Vagina (tissue), 2 donors: ENCODE measurements at places on chromosomes 4 and X. TPM values are rescaled to one million over a fixed set of nuclear protein-coding genes. Genes with fewer than 3 reads are reported as not detected.

DCX gene
- total RNA-seq = not detected

DNA sequence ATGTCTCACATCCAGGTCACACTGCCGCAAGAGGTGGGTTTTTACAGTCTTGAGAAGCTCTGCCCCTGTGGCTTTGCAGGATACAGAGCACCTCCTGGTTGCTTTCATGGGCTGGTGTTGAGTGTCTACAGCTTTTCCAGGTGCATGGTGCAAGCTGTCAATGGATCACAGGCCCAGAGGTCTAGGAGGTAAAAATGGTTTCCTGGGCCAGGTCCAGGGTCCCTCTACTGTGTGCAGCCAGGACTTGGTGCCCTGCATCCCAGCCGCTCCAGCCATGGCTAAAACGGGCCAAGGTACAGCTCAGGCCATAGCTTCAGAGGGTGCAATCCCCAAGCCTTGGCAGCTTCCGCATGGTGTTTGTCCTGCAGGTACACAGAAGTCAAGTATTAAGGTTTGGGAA, 434.1 kb upstream of the GALNT7 start:
- no peak for DNase-seq

DNA sequence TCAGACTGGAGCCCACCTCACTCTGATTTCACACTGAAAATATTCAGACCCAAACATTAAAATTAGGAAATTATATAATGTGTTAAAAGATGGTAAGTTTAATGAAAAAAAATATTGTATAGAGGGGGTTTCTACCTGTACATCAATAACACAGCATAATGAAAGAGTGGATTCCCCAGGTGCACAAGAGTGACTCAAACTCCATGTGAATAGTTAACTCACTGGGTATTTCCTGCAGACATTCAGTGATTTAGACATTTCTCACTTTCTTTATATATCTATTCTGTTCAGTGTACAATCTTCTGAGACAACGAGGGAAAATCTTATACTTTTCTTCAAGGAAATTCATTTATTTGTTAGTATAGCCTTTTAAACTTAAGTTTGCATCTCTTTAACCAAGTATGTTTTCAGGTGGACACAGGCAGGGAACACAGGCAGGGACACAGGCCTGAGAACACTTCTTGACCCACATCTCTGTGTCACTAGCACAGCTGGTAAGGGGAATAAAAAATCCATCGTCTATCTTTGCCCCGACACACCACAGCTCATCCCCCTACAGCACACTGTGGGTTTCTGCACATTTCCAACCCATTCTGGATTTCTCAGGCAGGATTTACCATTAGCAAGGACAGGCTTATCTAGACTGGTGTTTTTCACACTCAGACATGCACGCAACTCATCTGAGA, 525.5 kb upstream of the BOD1L1 start:
- DNase-seq = no peak

- DNase-seq = no peak
Observed at GRCh38 chr4:39406763-39407583, at the start of gene KLB. Gene KLB (plus strand): TSS chr4:39406930. CDS start chr4:39406950, 20 bp downstream.

- DNase-seq = no peak
Observed at GRCh38 chr4:5970381-5971077, 47.7 kb downstream of the C4orf50 start.

RPA4 gene
- 7.4 TPM for total RNA-seq

DNA sequence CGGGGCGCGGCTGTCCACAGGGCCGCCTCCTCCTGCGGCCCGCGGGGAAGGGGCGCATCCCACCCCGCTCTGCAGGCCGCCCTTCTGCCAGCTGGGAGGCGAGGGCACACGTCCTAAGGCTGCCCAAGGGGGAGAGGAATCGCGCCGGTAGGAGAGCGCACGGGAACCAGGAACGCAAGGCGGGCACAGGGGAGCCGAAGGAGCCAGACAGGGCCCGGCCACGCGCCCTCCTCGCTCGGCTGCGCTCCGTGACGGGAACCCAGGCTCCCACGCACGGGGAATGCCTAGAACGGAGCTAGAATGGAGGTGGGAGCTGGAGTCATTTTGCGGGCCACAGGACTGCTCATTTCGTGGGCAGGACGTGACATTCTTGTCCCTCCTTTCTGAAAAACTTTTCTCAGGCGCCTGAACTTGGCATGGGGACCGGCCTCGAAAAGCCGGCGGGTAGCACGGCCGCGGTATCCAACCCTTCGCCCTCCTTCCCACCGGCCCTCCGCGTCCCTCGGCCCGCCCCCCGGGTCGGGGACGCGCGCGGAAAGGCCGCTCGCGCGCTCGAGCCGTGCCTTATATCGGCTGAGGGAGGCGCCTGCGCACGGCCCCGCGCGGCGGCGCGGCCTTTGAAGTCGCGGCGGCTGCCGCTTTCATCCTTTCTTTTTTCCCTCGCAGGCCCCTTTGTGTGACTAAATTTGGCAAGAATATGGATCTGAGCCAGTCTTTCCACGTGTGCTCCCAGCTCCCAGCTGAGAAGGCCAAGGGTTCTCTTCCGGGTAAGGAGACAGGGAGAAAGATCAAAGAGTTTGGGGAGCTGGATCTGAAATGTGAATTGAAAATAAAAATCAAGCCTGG, 4.2 kb upstream of the LEF1 start:
- no peak for DNase-seq

DNA sequence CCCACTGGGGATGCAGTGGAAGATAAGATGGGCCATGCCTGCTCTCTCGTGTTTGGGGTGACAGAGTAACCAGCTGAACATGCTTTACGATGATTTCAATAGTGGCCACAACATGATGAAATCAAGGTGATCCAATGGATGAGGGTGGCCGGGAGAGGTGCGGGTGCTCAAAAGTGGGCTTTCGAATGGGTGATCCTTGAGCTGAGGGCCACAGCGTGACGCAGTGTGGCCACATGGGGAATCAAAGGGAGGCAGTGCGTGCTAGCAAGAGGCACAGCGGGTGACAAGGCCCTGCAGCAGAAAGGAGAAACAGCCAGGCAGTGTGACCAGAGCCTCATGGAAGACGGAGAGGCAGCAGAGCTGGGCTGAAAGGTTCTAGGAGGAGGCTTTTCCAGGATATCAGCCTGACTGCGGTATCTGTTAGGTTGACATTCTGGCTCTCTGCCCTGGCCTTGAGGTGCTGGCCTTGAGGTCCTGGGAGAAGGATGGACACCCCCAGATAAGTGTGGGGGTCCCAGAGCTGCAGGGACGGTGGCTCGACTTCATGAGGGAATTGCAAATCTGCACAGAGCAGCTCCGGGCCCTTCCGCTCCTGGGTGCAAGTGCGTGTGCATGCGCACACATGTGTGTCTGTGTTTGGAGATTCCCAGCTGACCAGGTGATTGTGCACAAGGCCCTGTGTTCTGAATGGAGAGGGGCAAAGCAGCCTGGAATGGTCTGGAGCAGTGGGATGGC, 38.0 kb upstream of the GPR78 start:
- no peak for DNase-seq

DNA sequence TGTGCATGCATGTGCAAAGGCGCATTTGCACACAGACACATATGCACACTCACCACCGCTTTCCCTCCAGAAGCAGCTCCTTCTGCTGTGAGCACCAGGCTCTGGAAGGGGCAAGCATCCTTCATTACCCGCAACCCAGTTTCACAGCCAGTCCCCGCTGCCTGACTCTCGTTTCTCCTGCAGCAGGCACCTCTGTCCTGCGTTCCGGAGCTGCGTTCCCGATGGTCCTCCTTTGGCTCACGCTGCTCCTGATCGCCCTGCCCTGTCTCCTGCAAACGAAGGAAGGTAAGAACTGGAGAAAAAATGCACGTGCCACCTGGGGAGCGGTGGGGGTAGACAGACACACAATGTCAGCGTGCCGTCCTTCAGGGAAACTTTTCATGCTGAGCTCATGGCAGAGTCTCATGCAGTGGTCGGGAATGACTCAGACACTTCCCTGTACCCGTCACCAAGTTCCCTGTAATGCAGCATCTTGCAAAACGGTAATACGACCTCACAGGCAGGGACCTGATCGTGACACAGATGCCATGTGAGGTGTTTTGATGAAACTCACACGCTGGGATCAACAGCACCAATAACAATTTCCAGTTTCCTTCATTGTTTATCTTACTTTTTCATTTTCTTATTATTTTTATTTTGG, 5.1 kb downstream of the IL3RA start:
- no peak for DNase-seq

GRCh38 chr4:78766650-78767049, 9.5 kb upstream of the BMP2K start:
- DNase-seq = no peak

- DNase-seq = no peak
Observed at GRCh38 chr4:155675709-155676429, 9.2 kb downstream of the GUCY1A1 start.

DNA sequence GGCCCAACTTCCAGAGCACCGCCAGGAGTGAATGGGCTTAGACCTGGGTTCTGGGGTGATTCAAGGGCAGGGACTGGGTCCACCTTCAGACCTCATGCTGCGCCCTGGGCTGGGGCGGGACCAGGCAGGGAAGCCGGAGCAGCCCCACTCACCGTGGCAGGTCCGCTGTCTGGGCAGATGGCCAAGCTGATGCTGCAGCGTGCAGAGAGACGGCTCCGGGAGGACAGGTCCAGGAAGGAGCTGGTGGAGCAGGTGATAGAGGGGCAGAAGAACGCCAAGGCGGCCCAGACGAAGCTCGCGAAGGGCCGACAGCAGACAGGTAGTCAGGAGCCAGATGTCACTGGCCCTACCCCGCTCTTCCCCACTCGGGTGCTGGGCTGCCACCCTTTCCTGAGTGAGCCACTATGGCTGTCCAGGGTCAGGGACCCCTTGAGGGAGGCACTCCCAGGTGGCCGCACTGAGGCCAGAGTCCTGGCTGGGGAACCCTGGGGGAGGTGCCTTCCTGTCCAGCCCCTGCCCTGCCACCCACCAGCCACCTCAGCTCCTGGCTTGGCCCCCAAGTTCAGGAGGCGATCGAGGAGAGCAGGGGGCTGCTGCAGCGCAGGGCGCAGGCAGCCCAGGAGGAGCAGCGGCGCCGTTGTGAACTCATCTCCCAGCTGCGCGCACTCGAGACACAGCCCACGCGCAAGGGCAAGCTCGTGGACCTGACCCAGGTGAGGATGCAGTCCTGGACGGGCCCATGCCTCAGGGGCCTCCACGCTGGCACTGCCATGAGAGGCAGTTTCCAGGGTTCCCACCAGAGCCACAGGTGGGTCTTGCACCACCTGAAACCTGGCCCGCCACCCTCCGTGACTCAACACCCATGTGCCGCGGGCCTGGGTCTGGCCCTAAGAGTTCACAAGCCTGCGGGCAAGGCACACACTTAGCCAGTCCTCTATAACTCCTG, 10.1 kb upstream of the RNF4 start:
- DNase-seq = no peak

NRK gene
- total RNA-seq = 0.49 TPM
